ENCODE measurements at places on chromosomes 16 and 17.

GRCh38 chr16:76176153-76176552 lies 101.0 kb upstream of the CNTNAP4 start:
- DNase-seq = no peak

DNA sequence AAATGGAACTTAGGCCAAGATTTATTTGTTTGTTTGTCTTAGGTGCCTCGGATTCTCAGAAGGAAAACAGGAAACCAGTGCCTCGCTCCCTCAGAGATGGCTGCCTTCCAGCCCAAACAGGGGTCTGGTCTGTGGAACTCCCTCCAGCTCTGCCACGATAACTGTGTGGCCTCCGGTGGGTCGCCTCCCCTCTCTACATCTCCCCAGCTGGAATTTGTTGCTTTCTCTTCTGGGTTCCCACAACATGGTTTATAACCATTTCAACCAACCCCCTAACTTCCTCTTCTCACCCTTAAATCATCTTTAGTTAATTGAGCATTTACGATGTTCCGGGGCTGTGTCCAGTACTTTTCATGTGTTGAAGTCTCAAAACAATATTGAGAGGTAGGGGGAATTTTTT lies 30.9 kb upstream of the PLLP start:
- DNase-seq = no peak

DNA sequence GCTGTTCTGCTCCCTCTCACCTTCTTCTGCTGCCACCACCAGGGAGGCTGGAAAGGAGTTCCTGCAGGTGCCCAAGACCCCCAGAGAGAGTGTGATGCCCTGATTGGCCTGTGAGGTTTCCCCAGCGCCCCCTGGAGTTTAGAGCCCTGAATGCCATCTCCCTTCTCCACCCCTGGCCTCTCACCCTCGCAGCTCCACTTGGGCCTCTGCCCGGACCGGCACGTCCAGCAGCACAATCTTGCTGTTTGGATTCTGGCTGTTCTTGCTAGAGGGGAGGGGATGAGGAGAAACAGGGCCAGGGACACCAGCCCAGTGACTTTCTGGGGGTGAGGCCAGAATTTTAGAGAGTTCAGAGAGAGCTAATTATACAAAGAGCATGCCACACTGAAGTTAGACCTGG lies 12.5 kb upstream of the FAM171A2 start:
- DNase-seq = no peak

DNA sequence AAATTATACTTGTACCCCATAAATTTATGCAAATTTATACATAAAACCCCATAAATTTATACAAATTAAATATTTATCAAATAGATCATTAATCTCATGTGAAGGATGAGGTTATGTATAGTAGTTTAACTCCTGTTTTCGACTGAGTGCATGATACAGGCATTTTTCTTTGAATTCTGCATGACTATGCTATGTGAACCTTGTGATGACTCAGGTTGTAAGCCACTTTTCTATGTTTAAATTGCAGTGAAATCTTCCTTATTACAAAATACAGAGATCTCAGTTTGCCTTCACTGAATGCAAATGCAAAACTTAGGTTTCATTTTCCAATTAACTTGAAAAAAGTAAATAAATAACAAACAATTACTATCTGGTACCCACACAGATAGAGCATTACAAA lies 843.7 kb downstream of the CDH11 start:
- no peak for DNase-seq

DNA sequence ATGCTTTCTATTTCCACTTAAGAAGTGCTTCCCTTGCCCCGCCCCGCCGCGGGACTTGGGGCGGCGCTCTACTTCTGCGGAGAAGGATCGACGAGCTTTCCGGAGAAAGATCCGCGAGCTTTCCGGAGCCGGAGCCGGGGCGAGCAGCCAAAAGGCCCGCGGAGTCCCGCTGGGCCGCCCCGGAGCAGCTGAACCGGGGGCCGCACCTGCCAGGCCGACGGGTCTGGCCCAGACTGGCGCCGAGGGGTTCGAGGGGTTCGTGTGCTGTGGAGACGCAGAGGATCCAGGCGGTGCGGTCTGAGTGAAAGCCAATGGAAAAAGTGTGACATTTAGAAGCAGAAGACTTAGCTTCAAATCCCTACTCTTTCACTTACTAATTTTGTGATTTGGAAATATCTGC lies 50.8 kb downstream of the TBC1D26 start:
- no peak for DNase-seq

GRCh38 chr17:48927978-48928745 lies 16.5 kb downstream of the SNF8 start:
- DNase-seq = no peak

DNA sequence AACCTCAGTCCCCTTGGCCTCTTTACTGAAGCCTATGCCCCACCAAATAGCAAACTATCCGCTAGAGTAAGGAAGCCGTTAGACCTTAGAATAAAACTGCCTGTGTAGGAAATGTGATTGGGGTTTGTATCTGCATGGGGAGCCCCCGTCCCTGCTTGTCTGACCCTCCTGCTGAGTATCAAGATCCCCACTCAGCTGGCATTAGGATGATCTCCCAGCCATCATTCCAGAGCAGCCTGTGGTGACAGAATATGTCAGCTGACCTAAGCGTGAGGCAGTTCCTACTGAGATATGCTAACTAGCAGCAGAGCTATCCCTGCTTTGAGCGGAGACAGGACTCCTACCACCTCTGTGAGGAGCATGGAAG lies 645 bp upstream of the GFOD2 start:
- DNase-seq = peak; percentile 10

DNA sequence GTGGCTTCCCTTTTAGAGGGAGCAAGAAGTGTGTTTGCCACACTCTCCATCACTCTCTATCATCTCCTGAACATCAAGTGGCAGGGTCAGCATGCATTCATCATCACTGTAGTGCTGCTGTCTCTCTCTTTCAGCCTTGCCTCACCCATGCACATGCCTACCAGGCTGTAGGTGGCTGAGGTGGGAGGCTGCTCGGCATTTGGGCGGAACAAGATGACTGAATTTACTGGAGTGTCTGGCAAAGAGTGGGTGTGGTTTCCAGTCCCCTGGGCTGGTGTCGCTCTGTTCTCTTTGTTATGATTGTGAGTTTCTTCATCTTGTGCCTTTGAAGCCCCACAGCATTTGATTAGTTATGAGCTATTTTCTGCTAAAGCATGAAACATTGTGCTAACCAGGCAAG lies 541.9 kb upstream of the EEF2KMT start:
- no peak for DNase-seq

GRCh38 chr17:2064980-2065785 lies 10.3 kb downstream of the HIC1 start:
- no peak for DNase-seq

DNA sequence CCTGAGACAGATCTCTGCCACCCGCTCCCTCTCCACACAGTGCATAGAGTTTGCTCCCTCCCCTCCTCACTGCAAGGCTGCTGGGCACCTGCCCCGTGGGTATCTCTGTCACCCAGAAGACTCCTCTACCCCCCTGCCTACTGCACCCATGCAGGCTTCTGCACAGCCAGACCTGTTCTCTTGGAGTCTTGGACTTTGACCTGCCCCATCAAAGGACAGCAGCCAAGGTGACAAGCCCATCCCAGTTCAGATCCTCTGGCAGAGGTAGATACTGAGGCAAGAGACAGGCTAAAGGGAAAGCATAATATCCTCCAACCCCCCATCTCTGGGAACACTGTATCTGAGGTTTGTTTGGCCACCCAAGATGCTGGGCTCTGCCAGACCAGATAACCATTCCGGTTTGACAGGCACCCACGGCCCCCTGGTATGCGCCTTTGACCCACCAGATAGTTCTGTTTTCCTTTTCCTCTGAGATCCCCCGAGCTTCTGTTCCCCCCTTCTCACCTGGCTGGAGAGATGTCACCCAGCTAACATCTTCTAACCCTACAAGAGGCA lies 239.6 kb downstream of the SOX9 start:
- DNase-seq = no peak

DNA sequence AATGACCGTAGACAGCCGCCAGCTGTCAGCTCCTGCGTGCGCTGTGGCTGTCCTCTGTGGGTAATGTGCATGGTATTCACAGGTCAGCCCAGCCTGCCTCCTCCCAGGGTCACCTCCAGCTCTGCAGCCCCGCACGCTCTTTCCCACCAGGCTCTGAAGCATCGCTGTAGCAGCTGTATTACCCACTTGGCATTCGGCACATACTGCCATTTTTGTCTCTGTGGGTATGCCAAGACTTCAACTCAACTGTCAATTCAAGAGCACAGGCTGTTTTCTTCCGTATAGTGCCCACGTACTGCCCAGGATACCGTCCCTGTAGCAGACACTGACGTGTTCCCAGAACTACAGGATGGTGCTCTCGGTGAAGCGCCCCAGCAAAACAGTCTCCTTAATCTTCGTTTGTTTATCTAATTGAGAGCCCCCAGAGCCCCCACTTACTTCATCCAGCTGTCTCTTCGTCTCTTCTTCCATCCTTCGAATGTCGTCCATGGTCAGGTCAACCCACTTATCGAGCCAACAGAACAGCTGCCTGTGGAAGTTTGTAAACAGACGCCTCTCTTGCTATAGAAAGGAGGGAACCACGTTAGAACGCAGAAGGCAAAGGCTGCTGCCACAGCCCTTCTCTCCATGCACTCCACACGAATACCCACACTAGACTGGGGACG lies 17.4 kb upstream of the INPP5K start:
- DNase-seq = no peak

DNA sequence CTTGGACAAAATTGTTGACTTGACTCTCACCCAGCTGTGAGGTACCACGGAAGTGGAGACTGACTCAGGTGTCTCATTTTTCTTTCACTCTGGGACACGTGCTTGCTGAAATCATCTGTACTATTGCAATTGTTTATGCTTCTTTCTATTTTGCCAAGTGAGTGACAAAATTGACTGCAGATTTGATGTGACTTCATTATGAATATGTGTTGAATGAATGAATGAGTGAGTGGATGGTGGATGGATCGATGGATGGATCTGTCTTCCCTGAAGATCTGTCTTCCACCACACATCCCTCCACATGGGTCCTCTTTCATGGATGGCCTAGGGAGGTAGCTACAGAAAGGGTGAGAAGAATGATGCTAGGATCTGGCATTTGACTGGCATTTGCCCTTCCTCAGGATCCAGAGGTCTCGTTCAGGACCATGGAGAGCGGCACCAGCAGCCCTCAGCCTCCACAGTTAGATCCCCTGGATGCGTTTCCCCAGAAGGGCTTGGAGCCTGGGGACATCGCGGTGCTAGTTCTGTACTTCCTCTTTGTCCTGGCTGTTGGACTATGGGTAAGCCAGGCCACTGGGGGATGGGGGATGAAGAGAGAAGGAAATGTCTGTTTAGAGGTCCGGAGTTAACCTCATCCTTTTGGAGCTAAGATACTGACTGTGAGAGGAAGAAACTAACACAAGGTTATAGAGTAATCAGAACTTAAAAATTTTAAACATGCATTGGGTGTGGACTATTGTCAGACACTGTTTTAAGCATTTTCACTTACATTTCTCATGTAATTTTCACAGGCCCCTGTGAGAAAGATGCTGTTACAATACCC lies 12.7 kb downstream of the SLC5A11 start:
- no peak for DNase-seq

GRCh38 chr17:52388941-52389340 lies 230.4 kb upstream of the CA10 start:
- no peak for DNase-seq

DNA sequence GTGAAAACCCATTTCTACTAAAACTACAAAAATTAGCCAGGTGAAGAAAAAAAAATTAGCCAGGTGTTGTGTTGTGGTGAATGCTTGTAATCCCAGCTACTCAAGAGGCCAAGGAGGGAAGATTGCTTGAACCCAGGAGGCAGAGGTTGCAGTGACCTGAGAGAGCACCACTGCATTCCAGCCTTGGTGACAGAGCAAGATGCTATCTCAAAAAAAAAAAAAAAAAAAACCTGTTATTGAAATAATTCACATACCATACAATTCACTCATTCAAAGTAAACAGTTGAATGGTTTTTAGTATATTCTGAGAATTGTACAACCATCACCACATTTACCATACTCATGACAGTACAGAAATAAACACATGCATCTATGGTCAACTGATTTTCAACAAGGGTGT lies 31.0 kb downstream of the ZNRF1 start:
- no peak for DNase-seq

DNA sequence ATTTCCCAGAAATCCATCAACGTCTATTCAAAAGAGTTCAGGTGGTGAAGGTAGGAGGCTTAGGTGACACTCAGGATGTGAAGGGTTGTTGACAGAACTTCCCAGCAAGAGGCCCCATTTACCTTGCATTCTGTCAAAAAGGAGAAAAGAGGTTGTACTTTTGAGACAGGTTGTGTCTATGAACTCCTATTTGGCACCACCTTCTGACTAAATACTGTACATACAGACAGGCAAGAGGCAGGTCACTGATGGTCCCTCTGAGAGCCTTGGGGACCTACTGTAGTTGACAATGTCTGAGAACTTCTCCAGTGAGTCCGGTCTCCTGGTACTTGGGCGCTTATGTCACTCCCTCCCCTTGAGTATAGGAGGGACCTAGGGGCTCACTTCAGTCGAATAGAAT lies 479.3 kb upstream of the ZFHX3 start:
- peak; percentile 13 for DNase-seq

- DNase-seq = peak; percentile 89
Observed at GRCh38 chr16:19583665-19584300, 28.3 kb downstream of the VPS35L start.

DNA sequence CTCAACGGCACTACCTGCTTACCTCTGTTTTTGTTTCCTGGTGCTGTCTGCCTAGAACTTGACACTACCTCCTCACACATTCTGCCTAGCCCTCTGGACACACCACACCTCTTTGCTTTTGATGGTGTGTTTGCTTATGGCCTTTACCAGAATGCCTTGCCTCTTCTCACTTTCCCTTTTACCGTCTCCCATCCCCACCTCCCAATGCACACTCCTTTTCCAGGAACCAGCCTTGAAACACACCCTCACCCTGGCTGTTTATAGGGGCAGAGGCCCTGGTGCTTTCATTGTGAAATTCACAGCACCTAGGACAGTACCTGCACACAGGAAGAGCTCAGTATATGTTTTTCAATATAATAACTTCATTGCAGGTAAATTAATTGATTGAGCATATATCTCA lies 56.2 kb downstream of the MAP2K6 start:
- DNase-seq = no peak

GRCh38 chr17:50946223-50946890 lies 80.2 kb upstream of the TOB1 start:
- no peak for DNase-seq

- no peak for DNase-seq
Observed at GRCh38 chr17:34503528-34504195, 75.7 kb upstream of the TMEM132E start.

- no peak for DNase-seq
Observed at GRCh38 chr16:27406511-27407128, 4.6 kb downstream of the IL21R start.

DNA sequence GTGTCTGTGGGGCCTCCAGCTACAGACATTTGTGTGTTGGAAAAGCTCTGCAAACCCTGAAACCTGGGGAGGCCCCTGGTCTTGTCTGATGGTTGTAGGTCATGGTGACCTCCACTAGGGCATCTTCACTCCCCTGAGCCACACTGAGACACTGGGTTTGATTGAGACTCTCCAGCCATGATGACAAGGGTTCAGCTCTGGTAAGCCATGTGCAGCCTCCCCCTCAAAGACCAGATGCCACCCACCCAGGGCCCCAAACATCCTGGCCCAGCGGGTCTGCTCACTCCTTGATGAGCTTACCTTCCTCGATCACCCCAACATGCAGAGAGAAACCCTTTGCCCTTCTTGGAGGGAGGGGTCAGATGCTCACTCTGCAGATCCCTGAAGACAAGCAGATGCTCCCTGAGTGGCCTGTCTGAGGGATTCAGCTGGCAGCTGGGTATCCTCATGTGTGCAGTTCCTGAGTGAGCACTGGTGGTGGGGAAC lies 101.6 kb downstream of the METRNL start:
- DNase-seq = no peak
